ENCODE measurements at places on chromosomes 5 and 9.

DNA sequence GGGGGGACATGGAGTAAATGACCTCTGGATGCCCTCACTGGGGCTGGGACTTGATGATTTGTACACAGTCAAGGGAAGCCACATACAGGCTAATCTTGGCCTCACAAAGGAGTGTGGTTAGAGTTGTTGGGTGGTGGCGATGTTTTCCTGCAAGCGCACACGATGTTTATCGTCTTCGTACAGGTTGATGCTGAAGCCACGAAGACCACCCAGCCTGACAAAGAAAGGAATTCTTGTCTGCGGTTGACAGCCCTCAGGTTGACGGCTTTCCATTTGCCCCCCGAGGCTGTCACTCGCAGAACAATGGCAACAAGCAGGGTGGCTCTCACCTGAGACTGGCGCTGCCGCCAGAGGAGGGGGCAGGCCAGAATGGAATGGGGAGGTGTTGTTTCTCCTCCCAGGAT lies 14.1 kb upstream of the XPA start:
- DNase-seq: no peak

GRCh38 chr5:62260513-62260912 lies 45.5 kb upstream of the KIF2A start:
- DNase-seq: no peak

DNA sequence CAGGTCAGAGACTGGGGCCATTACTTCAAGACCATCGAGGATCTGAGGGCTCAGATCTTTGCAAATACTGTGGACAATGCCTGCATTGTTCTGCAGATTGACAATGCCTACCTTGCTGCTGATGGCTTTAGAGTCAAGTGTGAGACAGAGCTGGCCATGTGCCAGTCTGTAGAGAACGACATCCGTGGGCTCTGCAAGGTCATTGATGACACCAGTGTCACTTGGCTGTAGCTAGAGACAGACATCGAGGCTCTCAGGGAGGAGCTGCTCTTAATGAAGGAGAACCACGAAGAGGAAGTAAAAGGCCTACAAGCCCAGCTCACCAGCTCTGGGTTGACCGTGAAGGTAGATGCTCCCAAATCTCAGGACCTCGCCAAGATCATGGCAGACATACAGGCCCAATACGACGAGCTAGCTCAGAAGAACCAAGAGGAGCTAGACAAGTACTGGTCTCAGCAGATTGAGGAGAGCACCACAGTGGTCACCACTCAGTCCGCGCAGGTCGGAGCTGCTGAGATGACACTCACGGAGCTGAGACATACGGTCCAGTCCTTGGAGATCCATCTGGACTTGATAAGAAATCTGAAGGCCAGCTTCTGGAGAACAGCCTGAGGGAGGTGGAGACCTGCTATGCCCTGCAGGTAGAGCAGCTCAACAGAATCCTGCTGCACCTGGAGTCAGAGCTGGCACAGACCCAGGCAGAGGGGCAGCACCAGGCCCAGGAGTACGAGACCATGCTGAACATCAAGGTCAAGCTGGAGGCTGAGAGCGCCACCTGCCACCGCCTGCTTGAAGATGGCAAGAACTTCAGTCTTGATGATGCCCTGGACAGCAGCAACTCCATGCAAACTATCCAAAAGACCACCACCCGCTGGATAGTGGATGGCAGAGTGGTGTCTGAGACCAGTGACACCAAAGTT lies 9.3 kb downstream of the NIPBL start:
- DNase-seq: no peak

GRCh38 chr9:130473566-130473965 lies 28.8 kb downstream of the ASS1 start:
- DNase-seq: no peak

DNA sequence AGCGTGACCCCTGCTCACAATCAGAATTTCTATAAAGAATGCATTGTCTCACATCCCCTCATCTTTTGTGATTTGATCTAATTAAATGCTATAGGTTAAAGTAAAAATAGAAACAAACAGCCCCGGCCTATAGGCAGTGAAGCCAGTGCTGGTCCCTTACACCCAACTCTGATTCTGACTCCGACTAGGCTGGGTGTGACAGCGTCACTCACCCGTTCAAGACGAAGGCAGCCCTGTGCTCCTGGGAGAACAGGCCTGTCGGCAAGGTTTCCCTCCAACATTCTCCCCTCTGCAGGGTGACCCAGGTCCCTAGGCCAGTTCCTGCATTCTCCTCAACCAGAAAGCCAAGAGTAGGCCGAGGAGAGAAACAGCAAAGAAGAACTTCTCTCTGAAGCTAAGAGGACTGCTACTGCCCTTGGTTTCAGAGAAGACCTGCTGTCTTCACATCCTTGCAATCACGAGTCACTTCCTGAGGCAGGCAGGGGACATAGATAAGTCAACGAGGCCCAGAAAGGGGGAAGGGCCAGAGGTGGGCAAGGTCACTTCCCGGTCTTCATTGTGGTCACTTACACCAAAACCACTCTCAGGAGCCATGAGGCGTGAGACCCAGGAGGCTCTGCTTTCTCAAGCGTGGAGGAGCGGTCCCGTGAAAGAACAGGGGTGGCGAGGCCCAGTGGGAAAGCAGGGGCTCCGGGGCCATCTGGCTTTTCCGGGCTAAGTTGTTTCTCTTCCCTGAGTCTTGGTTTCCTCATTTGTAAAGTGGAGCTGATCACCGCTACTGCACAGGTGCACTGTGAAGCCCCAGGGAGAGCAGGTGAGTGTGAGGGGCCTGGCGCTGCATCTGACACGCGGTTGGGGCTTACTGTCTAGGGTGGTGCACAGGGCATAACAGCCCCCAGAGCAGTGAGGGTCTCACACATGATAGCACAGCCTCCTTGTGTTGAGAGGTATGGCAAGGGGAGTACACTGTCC lies 200.8 kb downstream of the CRB2 start:
- DNase-seq: no peak

DNA sequence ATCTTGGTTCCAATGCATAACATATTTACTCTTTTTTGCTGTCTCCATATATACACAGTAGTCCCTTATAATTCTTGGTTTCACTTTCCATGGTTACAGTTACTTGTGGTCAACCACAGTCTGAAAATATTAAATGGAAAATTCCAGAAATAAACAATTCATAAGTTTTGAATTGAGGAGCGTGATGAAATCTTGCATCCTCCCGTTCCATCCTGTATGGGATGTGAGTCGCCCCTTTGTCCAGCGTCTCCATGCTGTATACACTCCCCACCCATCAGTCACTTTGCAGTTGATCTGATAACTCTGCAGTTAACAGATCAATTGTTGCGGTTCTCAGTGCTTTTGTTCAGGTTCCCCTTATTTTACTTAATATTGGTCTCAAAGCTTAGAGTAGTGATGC lies 11.5 kb upstream of the FAF2 start:
- DNase-seq: no peak

- DNase-seq: no peak
Observed at GRCh38 chr9:71763832-71764231, 4.5 kb downstream of the CEMIP2 start.

- DNase-seq: no peak
Observed at GRCh38 chr5:166768536-166768935, 1522.9 kb upstream of the WWC1 start.

DNA sequence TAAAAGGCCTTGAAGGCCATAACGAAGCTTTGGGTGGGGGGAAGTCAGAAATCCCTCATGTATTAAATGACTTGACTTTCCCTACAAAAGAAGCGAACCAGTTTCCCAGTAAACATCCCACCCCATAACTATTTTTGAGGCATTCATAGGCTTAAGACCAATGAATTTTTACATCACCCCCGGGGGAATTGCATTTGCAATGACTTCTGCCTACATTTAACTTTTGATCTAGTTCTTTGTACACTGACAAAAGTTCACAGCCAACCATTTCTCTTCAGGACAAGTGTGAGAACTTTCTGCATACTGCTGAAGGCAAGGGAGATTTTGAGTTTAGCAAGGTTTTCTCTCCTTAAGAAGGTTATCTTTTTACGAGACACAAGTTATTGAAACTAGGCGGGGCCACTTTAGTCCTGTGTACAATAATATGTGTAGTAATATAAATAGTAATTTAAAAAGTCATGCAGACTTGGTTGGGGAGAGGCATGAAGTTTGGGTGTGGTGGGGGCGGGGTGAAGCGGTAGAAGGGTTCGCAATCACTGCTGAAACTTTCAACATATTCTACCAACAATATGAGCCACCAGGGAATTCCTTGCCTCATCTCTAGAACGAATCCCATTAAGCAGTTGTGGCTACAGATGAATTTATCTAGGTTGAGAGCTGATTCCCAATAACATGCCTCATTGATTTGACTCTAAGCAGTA lies 2.5 kb downstream of the TJP2 start:
- no peak for DNase-seq

DNA sequence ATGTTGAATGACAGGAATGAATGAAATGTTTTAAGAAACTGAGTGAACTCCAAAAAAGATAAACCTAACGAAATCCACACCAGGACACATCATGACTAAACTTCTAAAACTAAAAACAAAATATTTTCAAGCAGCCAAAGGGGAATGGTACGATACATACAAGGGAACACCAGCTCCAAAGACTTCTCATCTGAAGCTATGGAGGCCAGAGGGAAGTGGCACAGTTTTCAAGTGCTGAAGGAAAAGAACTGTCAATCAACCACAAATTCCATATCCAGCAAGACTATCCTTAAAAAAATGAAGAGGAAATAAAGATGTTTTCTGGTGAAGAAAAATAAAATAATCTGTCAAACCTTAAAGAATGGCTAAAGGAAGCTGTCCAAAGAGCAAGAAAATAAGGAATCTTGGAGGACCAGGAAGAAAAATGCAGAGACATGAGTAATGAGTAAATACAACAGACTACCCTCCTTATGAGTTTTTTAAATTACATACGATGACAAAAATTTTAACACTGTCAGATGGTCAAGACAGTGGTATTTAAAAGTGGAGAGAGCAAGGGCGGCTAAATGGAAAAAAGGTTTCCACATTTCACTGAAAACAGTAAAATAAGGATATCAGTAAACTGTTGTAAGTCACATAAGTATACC lies 12.0 kb downstream of the CAMSAP1 start:
- no peak for DNase-seq

DNA sequence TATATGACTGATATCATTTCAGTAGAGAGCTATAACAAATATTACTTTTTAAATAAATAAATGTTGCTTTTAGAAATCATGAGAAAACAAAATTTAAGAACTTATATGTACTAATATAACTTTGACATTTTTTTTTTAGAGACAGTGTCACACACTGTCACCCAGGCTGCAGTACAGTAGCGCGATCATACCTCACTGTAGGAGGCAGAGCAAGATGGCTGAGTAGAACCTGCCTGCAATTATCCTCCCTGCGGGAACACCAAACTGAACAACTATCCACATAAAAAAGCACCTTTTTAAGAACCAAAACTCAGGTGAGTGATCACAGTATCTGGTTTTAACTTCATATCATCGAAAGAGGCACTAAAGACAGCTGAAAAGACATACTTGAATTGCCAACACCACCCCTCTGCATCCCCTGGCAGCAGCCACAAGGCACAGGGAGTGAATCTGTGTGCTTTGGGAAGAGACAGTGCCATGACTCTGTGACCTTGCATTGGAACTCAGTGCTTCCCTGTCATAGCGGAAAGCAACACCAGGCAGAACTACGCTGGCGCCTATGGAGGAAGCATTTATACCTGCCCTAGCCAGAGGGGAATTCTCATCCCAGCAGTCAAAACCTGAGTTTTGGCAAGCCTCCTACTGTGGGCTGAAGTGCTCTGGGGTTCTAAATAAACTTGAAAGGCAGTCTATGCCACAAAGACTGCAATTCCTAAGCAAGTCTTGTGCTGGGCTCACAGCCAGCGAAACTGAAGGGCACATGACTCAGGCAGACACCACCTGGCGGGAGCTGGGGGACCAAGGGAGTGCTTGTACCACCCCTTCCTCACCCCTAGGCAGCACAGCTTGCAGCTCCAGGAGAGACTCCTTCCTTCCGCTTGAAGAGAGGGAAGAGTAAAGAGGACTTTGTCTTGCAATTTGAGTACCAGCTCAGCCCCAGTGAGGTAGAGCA lies 142.7 kb downstream of the FBXL17 start:
- DNase-seq: no peak

DNA sequence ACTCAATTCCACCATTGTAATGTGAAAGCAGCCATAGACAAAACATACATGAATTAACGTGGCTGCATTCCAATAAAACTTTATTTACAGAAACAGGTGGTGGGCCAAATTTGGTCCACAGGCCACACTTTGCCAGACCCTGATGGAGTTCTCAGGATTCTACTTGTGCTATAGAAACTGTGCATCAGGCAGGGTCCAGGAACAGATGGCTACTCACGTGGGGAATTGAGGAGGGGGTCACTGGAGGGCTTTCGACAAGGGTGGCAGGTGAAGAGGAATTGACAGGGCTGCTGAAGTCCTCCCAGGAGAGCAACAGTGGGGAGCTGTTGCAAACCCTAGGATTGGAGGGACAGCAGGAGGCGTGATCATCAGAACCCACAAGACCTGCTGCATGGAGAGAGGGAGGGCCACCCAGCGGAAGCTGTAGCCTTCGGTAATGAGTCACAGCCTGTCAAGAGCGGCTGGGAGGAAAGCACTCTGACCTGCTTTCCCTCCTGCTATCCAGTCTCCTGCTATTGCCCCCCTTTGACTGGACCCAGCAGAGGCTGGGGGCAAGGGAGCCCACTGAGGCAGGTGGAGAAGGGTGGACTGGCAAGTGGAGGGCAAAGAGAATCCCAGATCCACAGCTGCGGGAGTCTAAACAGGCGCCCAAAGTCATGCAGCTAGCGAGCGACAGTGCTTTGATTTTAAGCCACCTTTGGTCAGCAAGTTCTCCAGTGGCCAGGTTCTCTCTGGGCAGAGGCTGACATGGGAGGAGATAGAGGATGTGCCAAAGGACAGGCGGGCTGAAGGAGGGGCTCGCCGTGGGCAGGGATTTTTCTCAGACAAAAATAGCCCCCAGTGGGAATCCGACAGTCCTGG lies 138.3 kb upstream of the SMIM23 start:
- no peak for DNase-seq

GRCh38 chr5:140111859-140112551 lies 1.9 kb upstream of the PURA start:
- no peak for DNase-seq

DNA sequence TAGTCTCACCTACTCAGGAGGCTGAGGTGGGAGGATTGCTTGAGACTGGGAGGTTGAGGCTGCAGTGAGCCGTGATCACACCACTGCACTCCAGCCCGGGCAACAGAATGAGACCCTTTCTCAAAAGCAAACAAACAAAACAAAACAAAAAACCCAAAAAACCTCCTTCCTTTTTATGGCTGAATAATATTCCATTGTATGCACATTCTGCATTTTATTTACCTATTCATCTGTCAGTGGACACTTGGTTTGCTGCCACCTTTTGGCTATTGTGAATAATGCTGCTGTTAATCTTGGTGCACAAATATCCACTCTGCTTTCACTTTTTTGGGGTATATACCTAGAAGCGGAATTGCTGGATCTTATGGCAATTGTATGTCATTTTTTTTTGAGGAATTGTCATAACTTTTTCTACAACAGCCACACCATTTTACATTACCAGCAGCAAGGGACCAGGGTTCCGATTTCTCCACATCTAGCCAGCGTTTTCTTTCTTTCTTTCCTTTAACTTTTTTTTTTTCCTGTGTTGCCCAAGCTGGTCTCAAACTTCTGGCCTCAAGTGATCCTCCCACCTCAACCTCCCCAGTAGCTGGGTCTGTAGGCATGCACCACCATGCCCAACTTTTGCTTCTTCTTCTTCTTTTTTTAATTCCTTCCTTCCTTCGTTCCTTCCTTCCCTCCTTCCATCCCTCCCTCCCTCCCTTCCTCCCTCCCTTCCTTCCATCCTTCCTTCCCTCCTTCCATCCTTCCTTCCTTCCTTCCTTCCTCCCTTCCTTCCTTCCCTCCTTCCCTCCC lies 30.6 kb downstream of the NKX2-5 start:
- no peak for DNase-seq

GRCh38 chr5:95697781-95698681 lies 15.2 kb upstream of the SPATA9 start:
- DNase-seq: no peak

Measured in D341Med (cell line).